ENCODE measurements at places on chromosomes 5 and 9. TPM values are rescaled to one million over a fixed set of nuclear protein-coding genes. Genes with fewer than 3 reads are reported as not detected.

The SLCO4C1 gene
- total RNA-seq = not detected

The SOX30 gene
- total RNA-seq = not detected

The CD14 gene
- 1.2 TPM for total RNA-seq

The LIX1 gene
- not detected for total RNA-seq

The GCNT4 gene
- 0.30 TPM for total RNA-seq

The HMMR gene
- total RNA-seq = 46.7 TPM

The QRFP gene
- total RNA-seq = not detected

The EPB41L4B gene
- total RNA-seq = 0.30 TPM

The SAXO1 gene
- not detected for total RNA-seq

The SERF1A gene
- total RNA-seq = 11.4 TPM

The SLC6A18 gene
- not detected for total RNA-seq

The BHMT2 gene
- total RNA-seq = not detected

The TSSK1B gene
- total RNA-seq = not detected

The PCDHA1 gene
- 0.32 TPM for total RNA-seq

The PPP2R2B gene
- under 0.01 TPM for total RNA-seq

The TGFBI gene
- total RNA-seq = 40.6 TPM

The PCDHA9 gene
- total RNA-seq = under 0.01 TPM

The SLIT3 gene
- total RNA-seq = under 0.01 TPM

The GABRP gene
- 0.32 TPM for total RNA-seq

The HINT2 gene
- total RNA-seq = 22.1 TPM

Measured in epithelial cell of umbilical artery (primary cell).